NCI-H510A (cell line): ENCODE measurements at places on chromosomes 3 and 15.
A peak's percentile ranks its signal among the peaks of the same experiment; 100 is the strongest.

DNA sequence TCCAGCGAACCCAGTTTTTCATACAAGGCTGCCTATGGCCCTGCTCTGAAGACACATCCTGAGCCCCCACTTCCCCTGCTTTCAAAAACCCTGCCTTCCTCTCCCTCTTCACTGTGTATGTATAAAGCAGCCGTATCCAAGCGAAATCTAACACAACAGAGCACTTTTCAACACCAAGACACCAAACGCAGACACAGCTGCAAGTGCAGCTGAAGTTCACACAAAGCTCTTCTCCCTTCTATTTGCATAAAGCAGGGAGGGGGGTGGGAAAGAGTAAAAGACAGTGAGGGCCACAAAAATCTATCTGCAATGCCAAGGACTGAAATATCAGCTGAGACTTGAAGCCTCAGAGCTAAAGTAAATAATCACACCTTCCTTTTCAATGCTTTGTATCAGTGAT is 35.1 kb upstream of the CSPG5 start:
- no peak for DNase-seq

DNA sequence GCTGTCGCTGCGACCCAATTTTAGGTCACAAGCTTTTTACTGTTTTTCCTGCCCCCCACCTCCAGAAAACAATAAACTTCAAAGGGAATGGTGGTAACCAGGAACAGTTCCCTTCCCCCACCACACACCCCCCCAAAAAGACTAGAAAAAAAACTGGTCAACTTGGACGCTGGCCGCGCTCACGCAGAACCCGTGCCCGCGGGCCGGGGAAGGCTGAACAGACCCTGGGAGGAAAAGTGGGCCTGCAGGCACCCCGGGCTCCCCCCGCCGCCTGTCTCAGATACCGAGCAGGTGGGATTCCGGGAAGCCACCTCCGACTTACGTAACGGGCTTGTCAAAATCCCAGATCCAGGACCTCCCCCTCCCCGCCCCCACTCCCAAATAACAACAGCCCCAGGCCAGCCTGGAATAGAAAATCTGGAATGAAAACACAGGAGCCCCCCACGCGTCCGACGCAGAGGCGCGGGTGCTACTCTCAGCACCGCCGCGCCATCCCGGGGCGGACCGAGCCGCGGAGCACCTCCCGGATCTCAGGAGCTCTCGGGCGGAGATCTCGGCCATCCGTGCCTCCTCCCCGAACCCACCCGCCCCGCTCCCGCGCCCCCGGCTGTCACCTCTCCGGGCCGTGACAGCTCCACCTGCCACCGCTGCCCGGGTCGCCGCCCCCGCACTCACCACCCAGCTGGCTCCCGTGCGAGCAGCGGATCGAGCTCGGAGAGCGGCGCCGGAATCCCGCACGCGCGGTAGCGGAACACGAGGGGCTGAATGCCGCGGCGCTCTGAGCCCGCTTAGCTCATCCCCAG is 557 bp downstream of the DENND4A start:
- no peak for DNase-seq

GRCh38 chr3:26757978-26758377 is 135.4 kb downstream of the LRRC3B start:
- no peak for DNase-seq

DNA sequence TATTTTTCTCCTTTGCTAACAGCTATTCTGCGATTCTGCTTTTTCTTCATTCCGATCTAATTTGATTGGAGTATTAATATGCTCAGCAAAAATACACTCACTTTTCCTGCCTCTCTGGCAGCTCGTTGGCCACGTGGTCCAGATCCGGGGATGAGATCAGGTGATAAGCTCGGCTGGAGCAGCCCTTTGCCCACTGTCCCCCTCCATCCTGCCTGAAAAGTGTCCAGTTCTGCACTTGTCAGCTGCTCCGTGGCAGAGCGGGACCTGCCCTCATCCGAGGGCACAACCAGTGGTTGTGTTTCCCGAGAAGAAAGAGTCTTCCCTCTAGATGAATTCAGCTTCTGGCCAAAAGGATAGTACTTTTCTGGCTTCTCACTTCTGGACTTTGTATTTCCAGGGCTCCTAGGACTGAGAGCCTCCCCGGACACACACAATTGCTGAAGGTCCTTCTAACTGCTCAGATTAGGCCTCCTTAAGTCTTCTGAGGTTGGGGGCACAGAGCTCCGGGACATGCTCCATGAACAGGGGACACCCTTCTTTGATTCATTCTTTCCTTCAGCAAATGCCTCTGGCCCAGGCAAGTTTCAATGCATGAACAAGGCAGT is 103.9 kb upstream of the ALDH1A3 start:
- DNase-seq = no peak

DNA sequence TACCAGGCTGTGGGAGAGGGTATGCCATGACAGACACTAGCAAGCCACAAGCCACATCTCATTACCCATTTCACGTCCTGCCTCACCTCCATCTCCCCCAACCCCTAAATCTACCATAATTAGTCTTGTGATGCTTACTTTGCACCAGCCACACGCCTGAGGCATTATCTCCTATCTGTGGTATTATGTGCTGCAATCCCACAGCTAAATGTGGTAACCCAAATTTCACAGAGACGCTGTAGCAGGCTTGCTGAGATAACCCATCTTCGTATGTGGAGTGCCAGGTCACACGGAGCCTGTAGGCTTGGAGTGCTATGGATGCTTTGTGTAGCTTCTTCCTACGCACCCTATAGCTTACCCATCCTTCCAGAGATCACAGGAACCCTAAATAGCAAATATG is 256.7 kb upstream of the KCNH8 start:
- no peak for DNase-seq

- no peak for DNase-seq
Observed at GRCh38 chr3:126101521-126101982, 17.6 kb upstream of the SLC41A3 start.

DNA sequence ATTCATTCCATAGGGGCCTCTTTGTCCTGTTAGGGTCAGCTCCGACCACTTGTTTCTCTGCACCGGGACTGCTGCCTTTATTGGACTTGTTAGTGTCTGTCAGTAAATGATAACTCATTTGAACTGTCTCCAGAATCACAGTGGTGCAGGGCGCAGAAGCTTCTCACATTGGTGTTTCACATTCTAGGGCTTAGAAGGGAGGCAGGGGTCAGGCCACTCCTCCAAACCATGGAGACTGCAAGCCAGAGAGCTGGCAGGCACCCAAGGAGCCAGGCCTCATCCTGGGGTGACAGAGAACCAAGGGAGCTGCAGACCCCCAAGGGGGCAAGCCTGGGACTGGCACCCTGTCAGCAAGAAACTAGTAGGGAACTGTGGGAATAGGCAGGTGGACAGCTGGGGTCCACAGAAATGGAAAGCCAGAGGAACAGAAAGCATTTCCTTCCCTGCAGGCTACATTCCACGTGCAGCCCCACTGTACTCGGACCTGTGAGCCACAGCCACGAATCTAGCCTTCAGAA is 49.1 kb downstream of the CCNL1 start:
- DNase-seq = no peak

DNA sequence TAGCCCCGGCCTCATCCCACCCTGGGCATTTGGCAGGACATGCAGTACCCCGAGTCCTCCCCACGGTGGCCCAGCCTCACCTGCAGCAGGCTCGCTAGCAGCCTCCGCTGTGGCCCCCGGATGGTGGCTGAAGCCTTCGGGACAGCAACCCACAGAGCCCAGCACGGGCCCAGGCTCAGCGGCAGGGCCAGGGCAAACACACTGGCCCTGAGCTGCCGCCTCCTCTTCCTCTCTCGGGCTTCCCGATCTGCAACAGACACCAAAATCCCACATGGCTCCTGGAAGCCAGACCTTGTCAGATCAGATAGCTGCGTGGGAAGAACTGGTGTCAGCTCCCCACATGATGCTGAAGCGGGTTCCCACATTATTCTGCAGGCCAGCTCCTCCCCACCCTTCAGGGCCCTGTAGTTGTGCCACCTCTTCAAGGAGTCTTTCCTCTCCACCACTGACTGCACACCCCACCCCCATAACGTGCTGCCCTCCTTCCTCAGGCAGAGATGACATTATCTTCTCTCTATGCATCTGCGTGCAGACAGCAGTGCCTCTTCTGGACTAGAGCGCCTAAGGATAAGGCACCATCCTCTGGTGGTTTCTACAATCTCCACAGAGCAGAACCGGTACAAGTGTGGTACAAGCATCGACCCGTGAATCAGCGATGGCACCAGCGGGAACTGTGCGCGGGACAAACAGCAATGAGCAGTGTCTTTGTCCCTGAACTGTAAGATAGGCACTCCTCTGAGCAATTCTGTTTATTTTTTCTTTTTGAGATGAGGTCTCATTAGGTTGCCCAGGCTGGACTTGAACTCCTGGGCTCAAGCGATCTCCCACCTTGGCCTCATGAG is 9.5 kb downstream of the TMEM44 start:
- DNase-seq = no peak

- DNase-seq = no peak
Observed at GRCh38 chr3:98961161-98962155, 60.0 kb upstream of the DCBLD2 start.

DNA sequence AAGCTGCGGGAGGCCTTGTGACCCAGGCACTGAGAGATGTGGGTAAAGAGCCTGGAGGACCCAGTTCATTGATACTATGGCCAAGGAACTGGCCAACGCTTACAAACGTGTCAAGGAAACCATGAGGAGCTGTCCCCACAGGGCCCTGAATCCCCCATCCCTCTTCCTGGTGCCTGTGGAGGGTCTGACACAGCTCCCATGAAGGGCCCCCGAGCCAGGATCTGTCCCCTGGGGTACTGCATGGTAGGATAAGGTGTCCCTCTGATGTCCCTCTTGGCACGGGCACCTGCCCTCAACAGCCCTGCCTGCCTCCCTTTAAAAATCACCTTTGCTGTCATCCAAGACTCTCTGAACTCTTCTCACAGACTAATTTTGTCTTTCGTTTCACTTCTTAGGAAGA is 122.4 kb downstream of the ADCY5 start:
- DNase-seq = no peak

- peak; percentile 72 for DNase-seq
Observed at GRCh38 chr15:41873711-41874110, 20.1 kb downstream of the SPTBN5 start.

- no peak for DNase-seq
Observed at GRCh38 chr3:101884776-101885175, 35.5 kb downstream of the NFKBIZ start.

GRCh38 chr15:90918835-90919234 is 13.5 kb downstream of the HDDC3 start:
- no peak for DNase-seq

DNA sequence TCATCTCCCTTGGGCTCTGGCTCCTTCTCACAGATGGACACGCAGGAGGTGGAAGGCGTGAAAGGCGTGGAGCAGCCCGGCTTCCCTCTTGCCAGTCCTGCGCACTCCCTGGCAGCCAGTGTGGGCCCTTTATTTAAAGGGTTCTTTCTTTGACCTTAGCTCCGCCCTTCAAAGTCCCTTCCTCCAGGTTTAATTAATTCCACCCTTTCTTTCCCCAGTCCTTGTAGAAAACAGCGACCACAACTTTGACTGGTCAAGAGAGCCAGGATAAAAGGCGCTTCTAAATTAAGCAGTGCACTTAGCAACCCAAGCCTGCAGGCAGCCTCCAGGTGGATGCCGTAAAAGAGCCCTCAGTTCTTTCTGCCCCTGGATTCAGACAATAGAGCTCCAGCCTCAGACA is at the start of gene HDC:
HDC (minus strand) TSS at position 107 of the 400 bp plus-strand sequence; CDS start at position 4, 103 bp downstream.
- no peak for DNase-seq

DNA sequence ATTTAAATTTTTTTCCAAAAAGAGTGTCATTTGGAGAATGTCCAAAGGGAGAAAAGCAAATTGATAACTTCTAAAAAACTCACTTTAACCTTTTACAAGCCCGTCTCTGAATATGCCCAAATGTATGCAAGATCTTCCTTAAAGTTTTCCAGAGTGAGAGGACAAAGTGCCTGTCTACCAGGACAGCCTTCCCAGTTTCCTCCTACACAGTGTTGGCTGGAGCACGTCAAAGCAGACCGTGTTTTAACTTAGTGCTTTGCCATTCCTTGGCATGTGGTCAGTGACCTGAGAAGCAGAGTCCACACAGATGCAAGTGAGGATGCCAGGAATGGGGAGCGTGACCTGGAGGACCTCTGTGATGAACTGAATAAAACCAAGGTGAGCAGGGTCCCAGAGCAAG is 245.7 kb downstream of the FAM43A start:
- DNase-seq = no peak

GRCh38 chr3:170010498-170010897 is 27.3 kb upstream of the GPR160 start:
- no peak for DNase-seq

DNA sequence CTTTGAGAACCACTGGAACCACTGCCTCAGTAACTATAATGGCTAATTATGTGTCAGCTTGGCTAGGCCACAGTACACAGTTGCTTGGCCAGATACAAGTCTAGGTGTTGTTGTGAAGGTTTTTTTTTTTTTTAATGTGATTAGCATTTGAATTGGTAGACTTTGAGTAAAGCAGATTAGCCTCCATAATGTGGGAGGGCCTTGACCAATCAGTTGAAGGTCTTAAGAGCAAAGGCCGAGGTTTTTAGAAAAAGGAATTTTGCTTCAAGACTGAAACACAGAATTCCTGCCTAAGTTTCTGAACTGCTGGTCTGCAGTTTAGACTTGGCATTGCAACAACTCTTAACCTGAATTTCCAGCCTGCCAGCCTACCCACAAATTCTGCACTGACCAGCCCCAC is 451.6 kb upstream of the AZI2 start:
- DNase-seq = no peak

DNA sequence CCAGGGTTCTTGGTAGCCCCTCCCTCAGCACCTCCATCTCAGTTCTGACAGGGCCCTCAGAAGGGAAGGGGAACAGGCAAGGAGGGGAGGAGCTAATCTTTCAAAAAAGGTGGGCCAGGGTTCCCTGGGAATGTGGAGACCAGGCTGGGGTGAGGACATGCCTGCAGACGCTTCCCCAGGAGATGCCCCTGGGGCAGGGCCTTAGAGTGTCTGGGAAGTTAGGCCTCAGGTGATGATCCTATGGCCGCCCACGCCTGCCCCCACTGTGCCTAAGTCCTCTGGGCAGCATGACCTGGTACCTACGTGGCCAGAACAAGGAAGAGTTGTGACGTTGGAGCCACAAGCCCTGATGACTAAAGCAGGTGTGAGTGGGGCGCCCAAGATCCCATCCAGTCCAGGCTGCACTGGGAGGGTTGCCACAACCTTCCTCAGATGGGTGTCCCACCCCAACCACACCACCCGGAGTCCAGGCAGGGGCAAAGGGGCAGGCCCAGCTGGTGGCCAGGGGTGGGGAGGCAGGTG is 3.9 kb upstream of the SEMA3B start:
- no peak for DNase-seq

GRCh38 chr15:51863131-51863530 is 33.7 kb downstream of the TMOD3 start:
- no peak for DNase-seq

DNA sequence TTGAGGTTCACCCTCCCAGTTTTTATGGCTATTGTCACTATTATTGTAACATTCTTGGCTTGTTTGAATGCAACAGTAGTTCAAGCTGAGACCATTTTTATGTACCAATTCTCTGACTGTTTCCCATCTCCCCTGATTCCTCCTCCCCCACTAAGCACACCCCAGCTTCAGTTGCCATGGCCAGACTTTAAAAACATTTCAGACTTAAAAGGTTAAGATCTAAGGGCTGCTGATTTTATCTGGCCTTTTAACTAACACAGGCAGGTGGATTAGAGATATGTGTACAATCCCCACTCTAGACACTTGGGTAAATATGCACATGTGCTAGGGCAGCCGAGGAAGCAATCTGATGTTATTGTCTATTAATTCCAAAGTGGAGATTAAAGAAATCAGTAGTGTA is 386.3 kb upstream of the NR2F2 start:
- no peak for DNase-seq
